Activated CD4-positive, alpha-beta memory T cell treated with anti-CD3 and anti-CD28 coated beads for 36 hours (primary cell): ENCODE measurements at places on chromosomes 13 and 19. TPM values are rescaled to one million over a fixed set of nuclear protein-coding genes. Genes with fewer than 3 reads are reported as not detected.

- DNase-seq: no peak
Observed at GRCh38 chr13:76864259-76864658, 21.9 kb downstream of the KCTD12 start.

DNA sequence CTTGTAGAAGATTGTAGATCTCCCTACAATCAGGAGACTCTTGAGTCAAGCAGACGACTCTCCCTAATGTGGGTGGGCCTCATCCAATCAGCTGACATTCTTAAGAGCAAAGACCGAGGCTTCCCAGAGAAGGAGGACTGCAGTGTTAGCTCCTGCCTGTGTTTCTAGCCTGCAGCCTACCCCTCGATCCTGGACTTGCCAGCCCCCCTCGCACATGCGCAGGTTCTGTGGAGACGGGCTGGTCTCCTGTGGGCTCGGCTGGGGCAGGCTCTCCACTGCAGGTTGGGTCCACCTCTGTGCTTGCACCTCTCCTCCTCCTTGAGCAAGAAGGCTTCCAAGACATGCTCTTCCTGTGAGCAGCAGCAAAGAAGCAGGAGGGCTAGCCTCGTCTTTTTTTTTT, 185.2 kb upstream of the SOX1 start:
- no peak for DNase-seq

DNA sequence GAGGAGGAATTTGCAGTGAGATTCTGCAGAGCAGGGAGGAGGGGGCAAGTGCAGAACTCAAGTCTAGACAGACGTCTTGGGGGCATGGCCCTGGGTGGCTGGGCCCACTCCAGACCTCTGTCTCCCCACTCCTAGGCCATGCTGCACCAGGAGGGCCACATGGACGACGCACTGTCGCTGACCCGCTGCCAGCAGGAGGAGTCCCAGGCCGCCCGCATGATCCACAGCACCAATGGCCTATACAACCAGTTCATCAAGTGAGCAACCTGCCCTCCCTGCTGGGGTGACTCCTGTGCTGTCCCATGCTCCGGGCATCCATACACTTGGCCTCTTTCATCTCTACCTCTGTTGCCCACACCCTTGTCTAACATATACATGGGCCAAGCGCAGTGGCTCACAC, 18.1 kb downstream of the RYR1 start:
- DNase-seq: no peak

ZNF260 gene
- total RNA-seq: 3.7 TPM

DNA sequence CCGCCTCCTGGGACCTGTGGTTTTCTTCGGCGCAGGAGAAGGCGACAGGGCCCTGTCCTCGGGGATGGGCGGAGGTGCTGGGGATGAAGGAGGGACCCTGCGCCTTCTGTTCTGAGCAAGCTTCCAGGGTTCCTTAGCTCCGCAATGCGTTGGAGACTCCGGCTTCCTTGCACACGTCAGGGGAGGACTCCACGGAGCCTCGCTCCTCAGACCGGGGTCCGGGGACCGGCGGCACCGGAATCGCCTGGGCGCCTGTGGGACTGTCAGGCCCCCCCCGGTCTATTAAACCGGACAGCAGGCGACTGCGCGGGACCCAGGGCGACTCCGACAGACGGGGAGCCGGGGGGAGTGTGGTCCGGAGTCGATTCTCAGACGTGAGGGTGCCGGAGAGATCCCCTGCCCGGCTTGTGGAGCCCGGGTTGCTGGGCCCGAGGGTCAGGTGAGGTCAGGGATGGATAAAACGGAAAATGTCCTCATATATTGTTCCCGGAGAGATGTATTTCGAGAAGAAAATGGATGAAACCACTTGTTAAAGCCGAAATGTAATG, 227.4 kb downstream of the TEX29 start:
- DNase-seq: no peak

DNA sequence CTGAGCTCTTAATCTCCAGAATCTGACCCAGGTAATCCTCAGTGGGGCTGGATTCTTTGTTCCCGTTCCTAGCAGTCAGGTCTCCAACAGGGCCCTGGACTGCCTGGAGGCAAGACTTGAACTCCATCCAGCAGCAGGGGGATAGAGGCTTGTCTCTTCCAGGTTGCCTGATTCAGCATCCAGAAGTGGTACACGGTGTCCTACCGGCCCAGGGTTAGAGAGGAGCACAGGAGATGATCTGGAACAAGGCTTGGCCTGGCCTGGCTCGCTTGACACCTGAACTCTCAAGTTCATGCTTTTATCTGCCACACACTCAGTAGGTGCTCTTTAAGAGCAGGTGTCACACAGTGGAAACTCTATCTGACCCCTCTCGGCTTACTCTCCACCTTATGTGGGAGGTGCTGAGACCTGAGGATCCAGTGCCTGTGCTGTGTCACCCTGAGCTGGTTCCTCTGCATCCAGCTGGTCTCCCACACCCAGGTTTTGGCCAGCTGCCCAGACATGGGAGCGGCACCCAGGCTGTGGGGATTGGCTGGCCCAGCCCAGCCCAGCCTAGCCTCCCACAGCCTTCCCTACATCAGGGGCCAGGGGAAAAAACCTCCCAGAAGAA, at the start of gene CYP4F3:
TSS of gene CYP4F3 (plus strand) at position 604 of the 610 bp plus-strand sequence. CDS start 519 bp downstream, outside the sequence.
- DNase-seq: no peak

ZNF507 gene
- total RNA-seq: 20.8 TPM

GRCh38 chr13:66886264-66886663, 343.9 kb downstream of the PCDH9 start:
- DNase-seq: no peak

DNA sequence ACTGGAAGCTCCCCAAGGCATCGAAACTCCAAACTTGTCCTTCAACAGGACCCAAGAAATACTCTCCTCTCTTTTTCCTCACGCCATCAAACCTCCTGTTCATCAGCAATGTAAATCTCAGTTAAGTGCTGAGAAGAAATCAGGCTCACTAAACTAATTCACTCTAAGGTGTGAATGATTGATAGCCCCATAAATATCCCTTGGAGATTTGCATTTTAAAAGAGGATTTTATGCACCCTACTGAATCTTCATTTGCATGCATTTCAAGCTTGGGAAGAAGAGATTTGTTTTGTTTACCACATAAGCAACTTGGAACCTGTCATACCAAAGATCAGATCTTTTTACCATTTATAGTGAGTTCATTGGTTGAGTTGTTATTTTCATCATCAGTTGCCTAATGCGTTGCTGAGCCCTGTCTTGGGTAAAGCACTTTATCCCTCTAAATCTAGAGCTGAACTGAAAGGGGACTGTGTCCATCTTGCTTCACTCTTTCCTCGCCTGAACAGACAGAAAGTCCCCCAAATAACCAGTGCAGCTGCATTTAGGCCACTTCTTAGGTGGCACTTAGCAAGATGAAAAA, 40.2 kb upstream of the GSX1 start:
- DNase-seq: no peak

IGFL2 gene
- not detected for total RNA-seq

- DNase-seq: peak; percentile 40
Observed at GRCh38 chr13:39892721-39893685, 237.5 kb downstream of the COG6 start.

TINCR gene
- 1.1 TPM for total RNA-seq

DNA sequence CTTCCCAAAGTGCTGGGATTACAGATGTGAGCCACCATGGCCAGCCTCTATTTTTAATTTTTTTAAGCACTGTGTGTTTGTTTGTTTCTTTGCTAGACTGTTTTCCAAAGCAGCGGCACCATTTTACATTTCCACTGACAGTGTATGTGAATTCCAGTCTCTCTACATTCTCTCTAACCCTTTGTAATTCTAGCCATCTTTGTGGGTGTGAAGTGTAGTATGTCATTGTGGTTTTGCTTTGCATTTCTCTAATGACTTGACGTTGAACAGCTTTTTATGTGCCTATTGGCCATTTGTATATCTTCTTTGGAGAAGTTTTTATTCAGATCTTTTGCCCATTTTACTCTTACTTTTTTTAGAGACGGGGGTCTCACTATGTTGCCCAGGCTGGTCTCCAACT, 11.6 kb downstream of the PNPLA6 start:
- DNase-seq: no peak

GRCh38 chr13:35014606-35015213, 72.6 kb downstream of the NBEA start:
- DNase-seq: no peak

COMP gene
- total RNA-seq: not detected

DNA sequence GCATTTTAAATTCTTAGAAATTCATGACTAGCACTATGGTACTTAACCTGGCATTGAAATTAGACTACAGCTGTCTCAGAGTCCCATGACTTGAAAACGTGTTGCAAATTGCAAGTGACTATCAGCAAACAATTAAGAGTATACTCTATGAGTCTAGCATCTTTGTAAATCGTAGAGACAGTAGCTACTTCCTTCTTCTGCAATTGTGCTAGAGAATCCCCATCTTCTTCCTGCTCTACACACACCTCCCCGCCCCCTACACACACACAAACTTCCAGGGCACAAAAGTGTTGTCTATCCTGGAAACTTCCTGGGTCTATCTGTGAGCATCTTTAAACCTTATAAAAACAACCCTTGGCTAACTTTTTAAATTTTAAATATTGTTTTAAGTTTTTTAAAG, 35.2 kb upstream of the MIR17HG start:
- DNase-seq: no peak

CD70 gene
- 10.7 TPM for total RNA-seq

ZSWIM9 gene
- total RNA-seq: 7.4 TPM

PEAK3 gene
- total RNA-seq: not detected

DNA sequence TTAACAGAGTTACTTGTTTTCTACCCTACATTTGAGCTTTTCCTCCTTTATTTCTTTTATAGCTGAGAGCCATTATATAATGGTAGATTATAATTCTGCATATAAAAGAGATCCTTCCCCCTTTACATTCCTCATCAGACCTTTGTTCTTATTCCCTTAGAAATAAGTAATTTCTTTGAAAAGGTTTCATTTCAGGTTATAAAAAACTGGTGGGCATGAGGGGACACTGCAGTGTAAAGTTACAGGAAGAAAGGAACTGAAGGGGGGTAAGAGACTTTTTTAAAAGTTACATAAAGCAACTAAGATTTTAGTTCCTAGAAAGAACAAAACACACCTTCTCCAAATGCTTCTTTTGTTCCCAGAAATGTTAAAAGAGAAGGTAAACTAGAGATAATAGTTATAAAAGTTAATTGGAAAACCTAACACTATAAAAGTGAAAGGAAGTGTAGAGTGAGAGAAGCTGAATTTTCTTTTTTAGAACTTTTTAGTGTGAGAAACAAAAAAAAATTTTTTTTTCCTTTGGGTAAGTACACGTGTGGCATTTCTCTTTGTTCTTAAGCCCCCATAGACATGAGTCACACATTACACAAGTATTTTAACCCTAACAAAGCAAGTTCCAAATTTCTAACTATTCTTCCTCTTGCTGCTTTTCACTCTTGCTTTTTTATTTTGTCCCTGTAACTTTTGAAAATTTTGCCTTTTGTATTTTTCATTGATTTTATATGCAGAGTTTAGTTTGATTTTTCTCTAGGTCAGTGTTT, 106.4 kb upstream of the MLNR start:
- no peak for DNase-seq

DNA sequence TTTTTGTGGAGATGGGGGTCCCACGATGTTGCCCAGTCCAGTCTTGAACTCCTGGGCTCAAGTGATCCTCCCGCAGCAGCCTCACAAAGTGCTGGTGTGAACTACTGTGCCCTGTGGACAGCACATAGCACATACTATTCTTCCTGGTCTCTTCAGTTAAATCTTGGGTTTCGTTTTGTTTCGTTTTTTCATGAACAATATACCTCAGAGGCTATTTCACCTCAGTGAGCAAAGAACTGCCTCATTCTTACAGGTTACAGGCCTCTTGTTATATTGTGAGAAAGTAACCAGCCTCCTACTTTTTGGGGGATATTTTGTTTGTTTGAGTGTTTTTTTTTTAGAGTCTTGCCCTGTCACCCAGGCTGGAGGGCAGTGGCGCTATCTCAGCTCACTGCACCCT, 1.3 kb upstream of the C3 start:
- DNase-seq: no peak

DNA sequence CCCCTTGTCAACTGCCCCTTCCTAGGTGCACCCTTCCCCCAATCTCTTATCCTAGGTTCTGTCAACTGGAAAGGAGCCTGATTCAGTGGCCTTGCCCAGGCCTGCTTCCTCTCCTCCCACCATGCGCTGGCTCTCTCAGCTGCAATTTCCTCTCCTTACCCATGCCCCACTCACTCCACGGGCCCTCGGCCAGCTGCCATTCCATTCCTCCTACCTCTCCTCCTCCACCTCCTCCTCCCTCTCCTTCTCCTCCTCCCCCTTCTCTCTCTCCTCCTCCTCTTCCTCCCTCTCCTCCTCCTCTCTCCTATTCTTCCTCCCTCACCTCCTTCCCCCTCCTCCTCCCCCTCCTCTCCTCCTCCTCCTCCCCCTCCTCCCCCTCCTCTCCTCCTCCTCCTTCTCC, 9.6 kb upstream of the TIMM44 start:
- DNase-seq: no peak

DNA sequence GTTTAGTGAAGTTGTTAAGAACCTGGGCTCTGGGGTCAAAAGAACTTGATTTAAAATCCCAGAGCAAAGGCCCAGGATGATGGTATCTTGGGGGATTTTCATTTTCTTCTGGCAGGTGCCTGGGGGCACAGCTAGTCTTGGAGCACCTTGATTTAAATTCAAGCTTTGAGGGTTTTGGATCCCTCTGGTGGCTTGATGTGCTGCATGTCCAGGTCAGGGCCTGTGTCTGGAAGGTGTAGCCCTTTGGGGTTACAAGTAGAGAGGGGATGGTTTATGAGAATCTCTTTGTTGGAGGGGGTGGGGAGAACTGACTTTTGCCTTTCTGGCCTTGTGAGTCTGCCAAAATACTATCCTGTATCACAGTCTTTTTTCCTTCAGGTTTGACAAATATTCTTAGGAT, 55.8 kb downstream of the AKAP11 start:
- DNase-seq: no peak

ZNF85 gene
- total RNA-seq: 18.5 TPM

DNA sequence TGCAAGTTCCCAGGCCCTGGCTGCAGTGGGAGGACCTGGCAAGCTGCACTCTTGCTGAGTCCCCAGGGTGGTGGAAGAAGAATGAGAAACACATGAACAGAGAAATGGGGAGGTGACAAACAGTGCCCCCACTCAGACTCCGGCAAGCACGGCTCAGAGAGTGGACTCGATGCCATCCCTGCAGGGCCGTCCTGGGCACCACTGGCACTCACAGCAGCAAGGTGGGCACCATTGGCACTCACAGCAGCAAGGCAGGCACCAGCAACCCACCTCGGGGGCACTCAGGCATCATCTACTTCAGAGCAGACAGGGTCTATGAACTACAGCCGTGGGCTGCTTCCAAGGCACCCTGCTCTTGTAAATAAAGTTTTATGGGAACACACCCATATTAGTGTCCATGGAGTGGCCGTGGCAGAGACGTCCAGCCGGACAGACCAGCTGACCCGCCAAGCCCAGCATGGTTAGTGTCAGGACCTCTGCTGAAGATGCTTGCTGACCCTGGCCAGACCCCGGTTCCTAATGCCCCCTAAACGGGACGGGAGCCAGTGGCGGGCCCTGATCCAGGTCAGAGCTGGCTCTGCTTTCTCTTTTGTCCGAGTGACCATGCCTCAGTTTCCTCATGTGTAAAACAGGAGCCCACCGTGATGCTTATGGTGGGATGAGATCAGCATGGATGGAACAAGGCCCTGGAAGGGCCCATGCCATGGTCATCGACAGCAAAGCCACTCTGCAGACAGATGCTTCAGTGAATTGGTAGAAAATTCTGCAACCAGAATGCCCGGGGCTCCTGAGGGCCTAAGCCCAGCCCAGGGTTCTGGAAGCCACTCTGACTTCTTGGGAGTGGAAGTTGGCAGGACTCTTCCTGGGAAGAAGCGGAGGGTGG, 2.1 kb upstream of the F10 start:
- DNase-seq: no peak
